ENCODE measurements at places on chromosomes 2 and 18.
A peak's percentile ranks its signal among the peaks of the same experiment; 100 is the strongest.

DNA sequence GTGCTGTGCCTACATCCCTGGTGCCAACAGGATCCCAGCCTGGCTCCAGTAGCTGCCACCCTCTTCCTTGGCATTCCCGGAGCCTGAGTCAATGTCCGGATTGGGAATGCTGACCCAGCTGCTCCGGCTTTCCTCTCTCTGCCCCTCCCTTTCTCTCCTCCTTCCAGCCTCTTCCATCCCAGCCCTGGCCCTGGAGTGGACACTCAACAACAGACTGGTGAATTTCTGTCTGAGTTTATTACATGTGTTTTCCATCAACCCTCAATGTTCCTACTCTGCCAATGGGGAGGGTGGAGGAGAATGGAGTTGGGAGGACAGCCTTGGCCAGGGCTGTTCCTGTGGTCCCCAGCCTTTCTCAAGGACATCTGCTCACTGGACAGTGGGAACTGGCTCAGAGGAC lies 917 bp upstream of the PRKAG3 start:
- DNase-seq, result peak; percentile 73

GRCh38 chr2:122096761-122097160 lies 341.3 kb downstream of the TSN start:
- DNase-seq, result no peak

DNA sequence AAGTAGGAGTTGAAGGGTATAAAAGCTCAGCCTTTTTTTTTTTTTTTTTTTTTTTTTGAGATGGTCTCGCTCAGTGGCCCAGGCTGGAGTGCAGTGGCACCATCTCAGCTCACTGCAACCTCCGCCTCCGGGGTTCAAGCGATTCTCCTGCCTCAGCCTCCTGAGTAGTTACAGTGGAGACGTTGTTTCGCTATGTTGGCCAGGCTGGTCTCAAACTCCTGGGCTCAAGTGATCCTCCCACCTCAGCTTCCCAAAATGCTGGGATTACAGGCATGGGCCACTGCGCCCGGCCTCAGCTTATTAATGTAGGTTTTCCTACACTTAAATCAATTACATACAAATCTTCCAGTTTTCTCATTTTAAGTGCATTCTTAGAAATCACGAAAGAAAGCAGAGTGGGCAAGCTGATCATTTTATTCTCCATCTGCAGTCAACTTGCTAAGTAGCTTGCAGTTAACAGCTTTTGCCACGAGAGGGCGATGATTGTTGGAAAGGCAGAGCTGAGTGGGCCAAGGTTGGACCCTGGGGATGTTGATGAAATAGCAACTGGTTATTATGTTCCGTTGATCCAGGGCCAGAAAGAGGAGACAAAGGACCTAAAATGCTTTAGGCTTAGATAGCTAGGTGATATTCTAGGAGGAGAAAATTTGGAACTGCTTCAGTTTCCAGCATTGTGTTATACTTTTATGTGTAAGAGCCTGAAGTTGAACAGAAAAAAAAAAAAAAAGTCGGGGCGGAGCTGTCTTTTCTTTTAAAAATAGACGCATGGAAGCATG lies 234.4 kb upstream of the EPAS1 start:
- DNase-seq, result peak; percentile 71

DNA sequence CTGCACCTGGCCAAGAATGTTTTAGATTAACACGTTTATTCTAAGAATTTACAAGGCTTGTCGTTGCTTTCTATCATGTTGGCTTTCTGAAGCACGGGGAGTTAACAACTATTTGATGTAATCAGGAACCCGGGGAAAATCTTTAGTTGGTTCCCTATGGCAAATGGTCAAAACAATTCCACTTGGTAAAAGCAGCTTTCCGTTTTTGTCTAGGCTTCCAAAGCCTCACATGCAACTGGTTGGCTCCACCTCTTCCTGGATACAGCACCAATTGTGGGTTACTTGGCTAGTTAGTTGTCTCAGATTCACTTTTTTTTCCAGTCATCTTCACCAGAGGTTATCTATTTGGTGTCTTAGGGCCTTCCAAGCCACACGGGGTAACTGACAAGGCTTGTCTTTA lies 2.8 kb downstream of the COLEC12 start:
- DNase-seq, result no peak

GRCh38 chr2:237742614-237743013 lies 56.0 kb upstream of the RBM44 start:
- DNase-seq, result no peak

GRCh38 chr18:79356435-79356834 lies 39.3 kb upstream of the NFATC1 start:
- DNase-seq, result no peak

DNA sequence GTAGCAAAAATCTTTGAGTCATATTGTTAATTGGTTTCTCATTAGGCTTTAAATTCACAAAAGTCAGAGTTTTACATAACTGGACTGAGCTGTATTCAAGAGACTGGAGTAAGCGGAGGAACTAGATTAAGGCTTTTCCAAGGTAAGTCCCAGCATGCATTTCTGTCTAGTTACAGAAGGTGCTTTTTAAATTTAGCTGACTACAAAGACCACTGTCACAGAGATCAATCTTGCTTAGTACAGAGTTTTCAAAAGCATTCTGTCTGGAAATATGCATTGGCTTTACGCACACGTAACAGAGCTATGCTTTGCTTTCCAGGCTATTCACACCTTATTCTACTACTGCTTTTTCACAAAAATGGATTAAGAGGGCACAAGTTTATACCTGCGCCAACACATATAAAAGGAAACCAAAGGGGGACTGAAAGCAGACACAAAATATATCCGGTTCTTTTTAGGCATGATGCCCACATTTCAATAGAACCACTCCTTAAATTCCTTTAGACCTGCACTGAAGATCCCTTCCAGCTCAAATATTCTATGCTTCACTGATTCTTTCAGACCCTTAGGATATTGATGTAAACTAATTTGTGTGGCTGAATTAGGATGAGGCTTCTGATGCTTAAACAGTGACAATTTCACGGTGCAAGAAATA lies 560.7 kb upstream of the CRIM1 start:
- no peak for DNase-seq

DNA sequence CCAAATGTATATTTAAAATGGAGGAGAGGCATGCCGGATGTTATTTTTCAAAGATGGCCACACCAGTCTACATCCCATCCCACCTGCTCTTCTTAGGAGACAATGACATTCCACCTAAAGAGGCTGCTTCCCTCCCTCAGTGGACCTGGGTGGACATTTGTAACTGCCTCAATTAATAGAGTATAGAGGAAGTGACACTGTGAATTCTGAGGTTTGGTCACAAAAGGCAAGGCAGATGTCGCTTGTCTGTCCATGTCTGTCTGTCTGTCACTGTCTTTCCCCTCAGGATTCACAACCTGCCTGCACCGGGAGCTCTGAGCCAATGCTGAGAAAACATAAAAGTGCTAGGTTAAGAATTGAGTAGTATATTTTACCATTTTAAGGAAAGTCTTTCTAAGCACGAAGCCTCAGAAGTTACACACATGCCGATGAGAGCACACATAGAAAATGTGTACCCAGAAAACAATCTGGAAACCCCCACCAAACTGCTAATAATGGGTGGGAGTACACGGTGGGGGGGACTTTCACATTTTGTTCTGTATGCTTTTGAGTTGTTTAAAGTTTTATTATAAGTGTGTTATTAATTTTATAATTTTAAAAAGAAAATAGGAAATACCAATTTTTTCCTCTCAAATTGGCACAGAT lies 21.0 kb downstream of the MIB1 start:
- no peak for DNase-seq

DNA sequence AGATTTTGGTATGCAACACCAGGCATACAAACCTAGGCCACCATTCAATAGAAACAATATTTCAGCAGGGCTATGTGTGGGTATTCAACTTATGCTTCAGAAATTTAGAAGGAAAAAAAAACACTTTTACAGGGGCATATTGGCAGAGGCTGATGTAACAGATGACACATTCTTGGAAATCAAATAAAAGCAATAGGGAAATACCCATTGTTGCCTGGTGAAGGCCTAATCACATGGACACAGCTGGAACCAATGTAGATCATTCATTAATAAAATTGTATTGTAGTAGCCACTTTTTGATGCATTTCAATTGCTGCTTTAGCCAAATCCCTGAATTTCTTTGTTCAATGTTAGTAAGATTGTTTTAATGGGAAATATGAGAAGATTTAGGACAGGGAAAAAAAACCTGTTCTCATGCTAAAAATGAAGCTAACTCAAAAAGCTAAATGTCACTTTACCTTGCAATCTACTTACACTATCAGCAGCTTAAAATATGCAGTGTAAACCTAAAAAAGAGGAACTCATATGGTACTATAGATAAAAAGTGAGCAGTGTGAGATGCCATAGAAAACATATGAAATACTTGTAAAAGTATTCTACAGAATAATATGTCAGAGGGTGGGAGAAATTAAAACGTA lies 289.4 kb downstream of the ZEB2 start:
- peak; percentile 70 for DNase-seq

DNA sequence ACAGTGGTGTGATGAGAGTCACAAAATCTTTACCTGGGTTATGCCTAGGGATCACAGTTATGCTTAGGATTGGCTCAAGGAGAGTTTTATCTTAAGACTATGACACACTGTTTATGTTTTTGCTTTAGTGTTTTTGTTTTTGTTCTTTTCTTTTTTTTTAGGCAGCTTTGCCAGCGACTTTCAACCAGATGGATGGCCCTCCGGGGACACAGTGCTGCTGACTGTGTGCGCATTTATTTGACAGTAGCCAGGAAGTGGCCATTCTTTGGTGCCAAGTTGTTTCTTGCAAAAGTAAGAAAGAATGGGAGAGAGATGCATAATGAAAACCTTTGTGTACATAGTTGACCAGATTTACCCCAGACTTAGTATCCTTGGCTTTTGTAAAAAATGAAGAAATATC lies 15.1 kb upstream of the DYNC2LI1 start:
- no peak for DNase-seq

DNA sequence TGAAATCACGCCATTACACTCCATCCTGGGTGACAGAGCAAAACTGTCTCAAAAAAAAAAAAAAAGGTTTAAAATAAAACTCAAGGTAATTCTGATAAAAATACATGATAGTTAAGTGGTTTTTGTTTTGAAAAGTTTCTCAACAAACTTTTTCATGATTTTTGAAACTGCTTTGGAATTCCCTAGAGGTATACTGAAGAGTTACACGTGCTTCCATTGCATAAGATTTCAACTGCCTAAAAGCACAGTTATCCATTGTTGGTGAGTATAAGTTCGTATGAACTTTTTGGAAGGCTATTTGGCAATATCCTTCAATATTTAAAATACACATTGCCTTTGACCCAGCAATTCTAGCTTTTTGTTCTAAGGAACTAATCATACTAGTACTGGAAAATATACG lies 74.9 kb downstream of the USP34 start:
- no peak for DNase-seq

DNA sequence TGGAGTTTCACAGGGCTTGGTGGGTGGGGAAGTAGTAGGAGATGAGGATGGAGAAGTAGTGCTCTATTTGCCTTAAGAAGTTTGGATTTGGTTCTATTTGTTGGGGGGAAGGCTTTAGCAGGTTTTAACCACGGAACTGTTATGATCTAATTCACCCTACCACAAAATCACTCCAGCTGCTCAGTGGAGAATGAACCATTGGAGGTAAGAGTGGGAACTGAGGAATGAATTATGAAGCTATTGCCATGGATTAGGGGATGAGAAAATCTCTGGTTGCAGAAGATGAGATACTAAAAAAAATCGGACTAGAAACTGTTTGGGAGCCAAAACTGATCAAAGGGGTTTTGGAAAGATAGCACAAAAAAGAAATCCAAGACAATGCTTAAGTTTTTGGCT lies 488.9 kb downstream of the DLGAP1 start:
- no peak for DNase-seq

DNA sequence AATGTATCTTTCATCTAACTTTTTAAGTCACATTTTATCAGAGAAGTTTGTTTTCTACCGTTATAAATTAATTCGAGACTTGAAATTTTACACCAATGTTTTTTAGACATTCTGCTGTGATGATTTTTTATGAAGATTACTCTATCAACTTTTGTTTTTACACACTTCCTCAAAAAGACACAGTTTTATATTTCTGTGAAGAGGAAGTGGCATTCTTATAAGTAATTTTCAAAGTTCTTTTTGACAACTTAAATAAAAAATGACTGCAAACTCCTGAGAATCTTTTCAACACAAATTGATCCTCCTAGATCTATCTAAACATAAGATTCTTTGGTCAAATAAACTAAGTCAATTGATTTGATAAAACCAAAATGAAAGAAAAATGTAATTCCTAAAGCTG lies 13.7 kb downstream of the ANKRD44 start:
- DNase-seq, result no peak

GRCh38 chr2:8392098-8392866 lies 289.6 kb upstream of the ID2 start:
- DNase-seq, result no peak

DNA sequence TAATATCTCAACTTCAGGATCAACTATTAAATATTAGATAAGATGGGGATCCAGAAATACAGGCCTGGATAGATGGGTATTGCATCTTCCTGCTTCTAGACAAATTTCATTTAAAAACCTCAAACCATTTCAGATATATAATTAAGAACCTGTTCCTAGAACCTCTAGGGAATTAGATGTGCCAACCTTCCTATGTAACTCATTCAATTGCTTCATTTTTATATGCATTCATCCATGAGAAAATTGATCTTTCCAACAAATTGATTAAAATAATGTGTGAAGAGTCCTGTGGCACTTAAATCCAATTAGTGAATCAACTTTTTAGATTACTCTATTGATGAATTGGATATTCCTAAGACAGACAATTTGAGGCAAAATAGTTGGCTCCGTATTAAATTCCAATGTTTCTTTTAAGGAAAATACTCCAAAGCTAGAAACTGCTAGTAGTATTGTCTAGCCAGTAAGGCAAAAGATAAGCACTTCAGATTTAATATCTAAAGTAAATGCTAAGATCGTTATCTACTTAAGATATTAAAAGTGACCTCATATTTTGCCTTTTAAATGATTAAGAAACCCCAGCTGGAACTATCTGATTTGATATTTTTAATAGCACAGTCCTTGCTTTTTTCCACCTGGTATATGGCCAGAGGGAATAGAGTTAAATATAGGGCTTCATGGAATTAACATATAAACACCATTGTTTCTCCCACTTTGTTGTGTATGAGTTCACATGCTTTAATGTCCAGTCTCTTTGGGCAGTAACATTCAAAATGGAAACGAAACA lies 35.8 kb downstream of the DARS1 start:
- DNase-seq, result no peak

DNA sequence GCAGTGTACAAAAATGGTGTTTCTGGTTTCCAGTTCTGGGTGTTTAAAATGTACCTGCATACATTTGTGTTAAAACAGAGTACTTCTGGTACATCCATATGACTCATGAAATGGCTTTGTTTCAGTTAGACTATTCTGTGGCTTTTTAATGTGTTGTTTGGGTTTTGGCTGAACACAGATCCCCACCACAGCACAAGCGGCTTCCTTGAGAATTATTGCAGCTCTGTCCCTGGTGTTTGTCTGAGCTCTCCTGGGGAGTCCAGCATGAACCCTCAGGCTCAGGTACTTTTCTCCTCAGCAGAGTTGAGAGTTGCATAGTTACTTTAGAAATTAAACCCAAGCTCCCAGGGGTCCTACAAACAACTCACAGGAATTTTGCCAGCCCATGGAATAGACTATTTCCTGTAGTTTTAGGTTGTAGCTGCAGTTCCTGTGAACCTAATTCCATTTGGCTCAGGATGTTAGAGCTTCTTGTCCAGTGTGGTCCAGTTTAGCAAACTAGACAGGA lies 64.8 kb upstream of the EML6 start:
- DNase-seq, result no peak
